ENCODE measurements at places on chromosomes 1 and 21. TPM values are rescaled to one million over a fixed set of nuclear protein-coding genes. Genes with fewer than 3 reads are reported as not detected.

KPRP gene
- not detected for total RNA-seq

MCOLN3 gene
- total RNA-seq = 4.4 TPM

- no peak overlapping the region for H3K27ac ChIP-seq
- no peaks in the 10 kb centered on the region for H3K36me3 ChIP-seq
- no peak for DNase-seq
- no peaks in the 10 kb centered on the region for H3K27me3 ChIP-seq
- H3K4me1 ChIP-seq = no peaks in the 10 kb centered on the region
Observed at GRCh38 chr1:52332411-52332810, 33.6 kb downstream of the CC2D1B start.

- no peak overlapping the region for H3K27ac ChIP-seq
- no peaks in the 10 kb centered on the region for H3K36me3 ChIP-seq
- no peak for DNase-seq
- no peaks in the 10 kb centered on the region for H3K27me3 ChIP-seq
Observed at GRCh38 chr1:19606817-19607642, 37.1 kb upstream of the NBL1 start.

- no peaks in the 10 kb centered on the region for H3K36me3 ChIP-seq
- H3K4me1 ChIP-seq = peaks cover 16% of the 10 kb centered on the region
- no peak overlapping the region for H3K4me3 ChIP-seq
- H3K27me3 ChIP-seq = no peaks in the 10 kb centered on the region
- DNase-seq = no peak
- no peak overlapping the region for H3K27ac ChIP-seq
Observed at GRCh38 chr21:33401630-33401992, 1.6 kb upstream of the IFNGR2 start.

Measured in testis (tissue), 5 donors.